ENCODE measurements at places on chromosomes 5 and 9.

- DNase-seq: no peak
Observed at GRCh38 chr9:125495172-125496119, 211.6 kb downstream of the MAPKAP1 start.

- no peak for DNase-seq
Observed at GRCh38 chr9:120870206-120870605, 6.8 kb downstream of the PHF19 start.

GRCh38 chr9:137171149-137171900 lies 531 bp downstream of the TMEM210 start:
- DNase-seq: no peak

DNA sequence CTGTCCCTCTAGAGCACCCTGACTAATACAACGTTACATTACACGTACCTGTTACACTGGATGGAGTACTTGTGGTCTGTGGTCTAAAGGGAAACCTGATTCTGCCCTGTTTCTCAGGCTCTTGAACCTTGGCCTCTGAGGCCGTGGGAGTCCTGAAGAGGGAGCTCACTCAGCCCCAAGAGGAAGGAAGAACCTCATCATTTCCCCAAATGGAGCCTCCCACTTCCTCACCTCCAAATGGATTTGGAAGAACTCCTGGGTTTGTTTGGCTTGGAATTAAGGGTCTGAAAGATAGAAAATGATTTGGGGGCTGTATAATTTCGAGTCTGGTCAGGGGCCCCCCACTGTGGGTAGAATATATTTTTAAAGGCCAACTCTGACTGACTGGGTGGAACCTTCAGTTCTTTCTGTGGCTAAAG lies 200.2 kb downstream of the SEMA6A start:
- DNase-seq: no peak

- DNase-seq: no peak
Observed at GRCh38 chr9:90180381-90180780, 462.2 kb downstream of the DIRAS2 start.

GRCh38 chr5:106639488-106639887 lies 1031.2 kb downstream of the EFNA5 start:
- no peak for DNase-seq
